ENCODE measurements at places on chromosomes 13 and 19. TPM values are rescaled to one million over a fixed set of nuclear protein-coding genes. Genes with fewer than 3 reads are reported as not detected.

FAM124A gene
- 5.8 TPM for polyA plus RNA-seq

DNA sequence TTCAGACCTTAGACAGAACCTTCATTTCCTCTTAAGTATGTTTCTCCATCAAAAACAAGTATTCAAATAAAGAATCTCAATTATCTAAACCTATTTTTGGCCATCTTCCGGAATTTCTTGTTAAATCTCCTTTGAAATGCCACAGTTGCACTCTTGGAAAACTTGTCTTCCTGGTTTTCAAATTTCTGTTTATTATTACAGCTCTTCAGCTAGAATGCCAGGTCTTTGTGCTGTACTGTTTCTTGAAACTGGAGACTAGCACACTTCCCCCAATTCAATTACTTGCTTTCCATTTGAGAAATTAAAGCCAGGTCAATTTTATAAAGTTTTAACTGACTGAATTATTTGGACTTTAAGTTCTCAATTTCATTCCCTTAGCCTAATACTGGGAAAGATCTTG lies 10.2 kb downstream of the KCNRG start:
- no peak for DNase-seq

GRCh38 chr19:18312092-18312534 lies 10.8 kb downstream of the LSM4 start:
- no peak for DNase-seq

- DNase-seq, result peak; percentile 49
Observed at GRCh38 chr13:30615866-30616541, 1.7 kb upstream of the USPL1 start.

GRCh38 chr13:85508683-85509329 lies 290.4 kb downstream of the SLITRK6 start:
- DNase-seq, result no peak

DNA sequence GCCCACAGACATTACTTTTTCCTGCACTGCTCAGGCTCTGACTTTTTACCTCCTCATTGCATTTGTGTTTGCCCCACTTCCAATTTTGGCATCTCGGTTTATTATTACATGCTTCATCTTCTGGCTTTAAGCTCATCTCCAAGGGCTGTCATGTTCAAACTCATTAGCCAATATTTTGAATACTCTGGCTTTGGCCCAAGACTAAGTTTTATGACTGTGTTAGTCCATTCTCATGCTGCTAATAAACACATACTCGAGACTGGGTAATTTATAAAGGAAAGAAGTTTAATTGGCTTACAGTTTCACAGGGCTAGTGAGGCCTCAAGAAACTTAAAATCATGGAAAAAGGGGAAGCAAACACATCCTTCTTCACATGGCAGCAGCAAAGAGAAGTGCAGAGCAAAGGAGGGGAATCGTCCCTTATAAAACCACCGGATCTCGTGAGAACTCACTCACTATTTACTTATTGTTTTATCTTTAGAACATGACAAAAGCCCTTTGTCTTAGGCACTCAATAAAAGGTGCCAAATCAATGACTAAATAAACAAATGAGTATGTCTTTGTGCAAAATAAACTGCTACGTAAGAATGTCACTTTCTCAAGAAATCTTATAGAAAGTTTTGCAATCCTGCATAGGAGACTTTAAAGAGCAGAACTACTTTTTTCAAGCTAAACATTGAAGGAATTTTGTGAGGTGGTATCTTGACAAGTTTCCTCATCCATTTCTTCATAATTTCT lies 233.4 kb upstream of the SPRY2 start:
- DNase-seq, result no peak

DNA sequence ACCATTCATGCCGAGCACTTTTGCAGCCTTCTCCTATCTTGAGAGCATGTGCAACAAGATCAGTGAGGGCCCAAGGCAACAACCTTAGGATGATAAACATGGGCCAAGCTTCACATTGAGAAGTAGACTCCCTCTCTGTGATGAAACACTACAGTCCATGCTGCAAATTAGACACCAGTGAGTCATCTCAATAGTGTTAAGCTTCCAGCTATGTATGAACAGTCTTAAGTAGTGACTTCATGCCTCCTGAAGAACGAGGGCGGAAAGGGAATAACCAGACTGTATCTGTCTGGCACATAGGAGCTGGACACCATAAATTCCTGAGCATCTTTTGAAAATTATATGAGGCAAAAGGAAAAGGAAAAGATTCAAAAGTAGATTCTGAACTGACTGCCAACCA lies 309.9 kb upstream of the SLITRK1 start:
- no peak for DNase-seq

Measured in renal cortex interstitium (tissue), 15 donors.